ENCODE measurements at places on chromosomes 13 and 19.
A peak's percentile ranks its signal among the peaks of the same experiment; 100 is the strongest.

- no peak for DNase-seq
These were observed 123.8 kb upstream of the PCDH9 start for GRCh38 chr13:67353941-67354340.

DNA sequence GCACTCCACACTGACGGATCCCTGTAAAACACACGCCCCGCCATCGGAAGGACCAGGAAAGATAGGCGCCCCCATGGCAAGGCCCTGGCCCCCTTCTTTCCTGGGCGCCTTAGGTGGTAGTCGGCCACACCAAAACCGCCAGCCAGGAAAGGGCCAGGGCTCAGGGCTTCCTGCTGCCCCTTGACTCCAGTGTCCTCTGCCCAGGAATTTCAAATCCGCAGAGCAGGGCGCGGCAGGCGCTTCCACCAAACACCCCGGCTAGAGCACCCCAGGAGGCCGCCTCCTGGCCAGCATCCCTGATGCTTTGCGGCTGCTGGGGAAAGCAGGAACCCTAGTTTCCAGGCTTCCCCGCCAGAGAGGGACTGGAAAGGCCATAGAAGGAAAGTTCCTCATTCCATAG is 57.5 kb downstream of the ZNF726 start:
- DNase-seq = no peak

GRCh38 chr19:19445288-19445687 is 39.8 kb downstream of the GATAD2A start:
- no peak for DNase-seq

DNA sequence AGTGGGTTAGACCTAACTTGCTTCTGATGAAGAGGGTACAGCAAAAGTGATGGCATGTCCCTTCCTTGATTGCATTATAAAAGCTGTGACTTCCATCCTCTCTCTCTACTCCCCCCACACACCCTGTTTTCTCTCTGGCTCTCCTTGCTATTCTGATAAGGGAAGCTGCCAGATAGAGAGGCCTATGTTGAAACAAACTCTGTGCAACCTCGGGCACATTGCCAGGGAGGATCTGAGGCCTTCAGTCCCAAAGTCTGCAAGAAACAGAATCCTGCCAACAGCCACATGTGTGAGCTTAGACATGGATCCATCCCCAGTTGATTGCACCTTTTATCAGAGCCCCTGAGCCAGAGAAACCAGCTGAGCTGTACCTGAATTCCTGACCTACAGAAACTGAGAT is 44.8 kb upstream of the ARGLU1 start:
- no peak for DNase-seq

GRCh38 chr19:40614622-40615411 is 13.6 kb downstream of the LTBP4 start:
- DNase-seq = peak; percentile 81

DNA sequence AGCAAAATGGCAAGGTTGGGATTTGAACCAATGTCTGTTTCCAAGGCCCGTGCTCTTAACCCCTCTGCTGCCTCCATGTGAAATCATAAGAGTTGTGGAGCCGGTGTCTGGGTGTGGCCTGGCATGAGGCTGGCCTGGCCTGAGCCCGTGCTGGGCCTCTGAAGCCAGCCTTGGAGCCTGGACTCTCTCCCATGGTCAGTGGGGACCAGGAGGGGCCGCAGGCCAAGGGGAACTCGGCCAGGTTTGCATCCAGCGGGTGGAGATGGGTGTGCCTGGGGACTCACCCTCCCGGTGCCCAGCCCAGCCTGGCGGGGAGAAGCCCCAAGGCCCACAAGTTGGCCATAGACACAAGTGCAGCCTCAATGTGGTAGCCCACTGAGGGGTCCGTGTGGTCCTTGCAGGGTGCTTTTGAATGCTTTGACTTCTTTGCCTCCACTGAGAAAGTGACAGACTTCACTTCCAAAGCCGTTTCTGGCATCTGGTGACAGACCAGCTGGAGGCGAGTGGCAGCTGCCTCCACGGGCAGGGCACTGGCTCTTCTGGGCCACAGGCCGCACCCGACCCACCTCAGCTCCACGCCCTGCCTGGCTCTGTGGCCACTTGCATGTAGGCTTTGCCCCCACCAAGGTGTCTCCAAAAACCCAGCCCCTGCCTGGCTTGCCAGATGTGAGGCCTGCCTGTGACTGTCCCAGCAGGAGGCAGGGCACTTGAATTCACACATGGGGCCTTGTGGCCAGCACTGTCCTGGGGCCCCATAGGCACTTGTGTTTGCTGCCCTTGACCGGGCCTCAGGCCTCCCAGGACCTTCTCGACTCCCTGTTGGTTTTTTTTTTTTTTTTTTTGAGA is 26.2 kb upstream of the NCCRP1 start:
- no peak for DNase-seq

DNA sequence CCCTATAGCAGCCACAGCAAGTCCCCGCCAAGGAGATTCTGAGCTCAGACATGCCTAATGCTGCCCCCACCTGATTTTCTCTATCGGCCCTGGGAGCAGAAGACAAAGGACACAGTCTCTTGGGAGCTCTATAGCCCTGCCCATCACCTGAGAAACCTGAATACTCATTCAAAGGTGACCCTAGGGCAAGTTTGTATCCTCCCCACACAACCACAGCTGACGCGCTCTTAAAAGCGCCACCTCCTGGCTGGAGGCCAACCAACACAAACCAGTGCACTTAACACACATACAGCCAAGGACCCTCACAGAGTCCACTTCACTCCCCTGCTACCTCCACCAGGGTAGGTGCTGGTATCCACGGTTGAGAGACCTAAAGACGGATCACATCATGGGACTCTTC is 8.8 kb upstream of the IGFL4 start:
- DNase-seq = no peak

DNA sequence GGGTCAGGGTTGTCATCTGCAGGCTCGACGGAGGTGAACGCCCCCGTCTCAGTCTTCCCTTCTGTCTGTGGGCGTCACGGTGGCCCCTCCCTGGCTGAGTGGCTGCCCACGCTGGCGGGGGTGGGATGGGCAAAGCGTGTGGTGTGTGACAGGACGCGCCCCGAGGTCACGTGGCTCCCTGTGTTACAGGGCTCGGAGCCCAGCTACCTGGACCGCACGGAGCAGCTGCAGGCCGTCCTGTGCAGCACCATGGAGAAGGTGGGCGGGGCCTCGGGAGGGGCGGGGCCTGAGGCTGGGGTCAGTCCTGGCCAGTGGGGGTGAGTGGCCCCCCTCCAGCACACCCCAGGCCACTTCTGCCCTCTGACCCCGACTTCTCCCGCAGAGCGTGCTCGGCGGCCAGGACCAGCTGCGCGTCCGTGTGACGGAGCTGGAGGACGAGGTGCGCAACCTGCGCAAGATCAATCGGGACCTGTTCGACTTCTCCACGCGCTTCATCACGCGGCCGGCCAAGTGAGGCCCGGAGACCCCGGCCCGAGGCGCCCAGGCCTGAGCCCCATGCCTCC is 6.3 kb upstream of the GRIN3B start:
- no peak for DNase-seq

- no peak for DNase-seq
These were observed 4.7 kb downstream of the PPP1R13L start for GRCh38 chr19:45400192-45400591.

DNA sequence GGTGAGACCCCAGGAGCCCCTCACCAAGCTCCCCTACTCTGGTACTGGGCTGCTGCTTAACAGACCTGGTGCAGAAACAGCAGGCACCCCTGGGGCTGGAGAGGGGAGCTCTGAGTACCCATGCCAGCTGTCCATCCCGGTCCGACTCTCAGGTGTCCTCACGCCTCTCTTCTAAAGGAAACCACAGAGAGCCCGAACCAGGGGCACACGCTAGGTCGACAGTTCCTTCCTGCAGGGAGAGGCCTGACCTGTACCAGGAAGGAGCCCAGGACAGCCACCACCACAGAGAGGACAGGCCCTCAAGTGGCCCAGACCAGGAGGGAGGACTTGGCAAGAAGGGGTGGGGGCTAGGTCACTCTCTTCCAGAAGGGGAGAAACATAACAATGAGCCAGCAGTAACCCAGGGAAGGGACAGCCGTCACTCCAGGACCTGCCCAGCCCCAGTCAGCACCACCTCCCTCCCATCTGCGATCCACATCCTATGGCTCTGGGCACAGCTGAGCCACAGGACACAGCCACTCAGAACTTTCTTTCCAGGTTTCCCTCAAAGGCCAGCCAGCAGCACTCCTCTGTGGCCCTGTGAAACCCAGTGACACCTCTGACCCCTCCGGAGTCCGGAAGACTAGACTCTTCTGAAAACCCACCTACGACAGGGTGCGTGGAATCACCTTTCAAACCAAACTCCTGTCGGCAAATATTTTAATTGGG is 13.0 kb upstream of the SLC35E1 start:
- no peak for DNase-seq

DNA sequence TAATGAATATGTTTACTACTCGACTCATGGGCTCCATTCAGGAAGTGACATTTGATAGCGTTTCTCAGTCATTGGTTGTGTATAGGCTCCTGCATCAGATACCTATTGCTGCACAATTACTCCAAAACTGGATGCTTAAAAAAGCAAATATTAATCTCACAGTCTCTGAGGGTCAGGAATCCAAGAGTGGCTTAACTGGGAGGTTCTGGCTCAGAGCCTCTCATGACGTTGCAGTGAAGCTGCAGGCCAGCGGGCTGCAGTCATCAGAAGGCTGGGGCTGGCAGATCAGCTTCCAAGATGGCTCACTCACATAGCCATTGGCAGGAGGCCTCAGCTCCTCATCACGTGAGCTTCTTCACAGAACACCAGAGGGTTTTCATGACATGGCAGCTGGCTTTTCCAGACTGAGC is 525.1 kb upstream of the NBEA start:
- DNase-seq = no peak

GRCh38 chr19:16789238-16789637 is 40.0 kb upstream of the SIN3B start:
- DNase-seq = no peak

- no peak for DNase-seq
These were observed 2117.6 kb downstream of the PCDH9 start for GRCh38 chr13:65112531-65112941.

GRCh38 chr19:3517638-3518037 is 11.5 kb downstream of the FZR1 start:
- no peak for DNase-seq

GRCh38 chr19:55111238-55111831 is 6.1 kb downstream of the PPP1R12C start:
- no peak for DNase-seq

- no peak for DNase-seq
These were observed 171.7 kb upstream of the KLF12 start for GRCh38 chr13:74305876-74306275.

GRCh38 chr19:16417660-16418596 is 53.8 kb downstream of the EPS15L1 start:
- DNase-seq = peak; percentile 32

DNA sequence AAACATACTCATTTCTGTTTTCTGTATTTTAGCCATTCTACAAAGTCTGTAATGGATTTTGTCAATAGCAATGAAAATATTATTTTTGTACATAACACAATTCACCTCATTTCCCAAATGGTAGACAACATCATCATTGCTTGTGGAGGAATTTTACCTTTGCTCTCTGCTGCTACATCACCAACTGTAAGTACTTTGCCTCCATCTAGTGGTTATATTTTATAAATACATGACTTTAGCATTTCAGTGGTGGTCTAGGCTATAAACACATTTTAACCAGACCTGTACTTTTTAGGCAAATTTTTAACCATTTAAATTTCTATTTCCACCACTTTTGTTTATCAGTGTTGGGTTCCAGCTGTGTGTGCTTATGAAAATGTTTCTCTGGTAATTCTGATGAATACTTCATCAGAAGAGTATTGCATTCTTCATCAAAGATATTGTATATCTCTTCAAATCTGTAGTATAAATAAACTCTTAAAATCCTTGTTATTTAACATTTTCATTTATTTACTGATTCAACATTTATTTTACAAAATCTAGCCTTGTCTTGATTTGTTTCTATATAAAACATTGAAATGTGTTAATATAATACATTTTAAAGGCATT is 222.4 kb downstream of the NBEA start:
- peak; percentile 34 for DNase-seq

DNA sequence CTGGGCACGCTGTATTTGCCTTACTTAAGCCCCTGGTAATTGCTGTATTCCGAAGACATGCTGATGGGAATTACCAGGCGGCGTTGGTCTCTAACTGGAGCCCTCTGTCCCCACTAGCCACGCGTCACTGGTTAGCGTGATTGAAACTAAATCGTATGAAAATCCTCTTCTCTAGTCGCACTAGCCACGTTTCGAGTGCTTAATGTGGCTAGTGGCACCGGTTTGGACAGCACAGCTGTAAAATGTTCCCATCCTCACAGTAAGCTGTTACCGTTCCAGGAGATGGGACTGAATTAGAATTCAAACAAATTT is 676 bp downstream of the BRCA2 start:
- no peak for DNase-seq

- no peak for DNase-seq
These were observed 25.1 kb downstream of the VAV1 start for GRCh38 chr19:6797646-6798045.

DNA sequence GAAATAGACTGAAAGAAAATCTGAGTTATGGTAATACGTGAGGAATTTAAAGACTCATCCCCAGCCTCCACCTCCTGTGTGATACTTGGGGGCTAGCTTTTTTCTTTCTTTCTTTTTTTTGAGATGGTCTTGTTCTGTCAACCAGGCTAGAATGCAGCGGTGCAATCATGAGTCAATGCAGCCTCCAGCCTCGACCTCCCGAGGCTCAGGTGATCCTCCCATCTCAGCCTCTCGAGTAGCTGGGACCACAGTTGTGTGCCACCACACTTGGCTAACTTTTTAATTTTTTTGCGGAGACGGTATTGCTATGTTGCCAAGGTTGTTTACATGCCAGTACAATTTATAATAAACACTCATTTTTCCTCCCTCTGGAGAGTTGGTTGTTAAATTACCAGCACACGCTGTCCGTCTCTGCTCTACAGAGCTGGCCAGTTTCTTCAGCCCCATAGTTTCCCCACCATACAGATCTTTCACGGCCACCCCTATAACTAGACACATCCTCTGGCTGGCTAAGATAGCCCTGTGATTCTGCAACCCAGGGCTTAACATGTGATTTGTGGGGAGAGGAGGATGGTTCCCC is 4.8 kb downstream of the TNFSF9 start:
- DNase-seq = no peak

DNA sequence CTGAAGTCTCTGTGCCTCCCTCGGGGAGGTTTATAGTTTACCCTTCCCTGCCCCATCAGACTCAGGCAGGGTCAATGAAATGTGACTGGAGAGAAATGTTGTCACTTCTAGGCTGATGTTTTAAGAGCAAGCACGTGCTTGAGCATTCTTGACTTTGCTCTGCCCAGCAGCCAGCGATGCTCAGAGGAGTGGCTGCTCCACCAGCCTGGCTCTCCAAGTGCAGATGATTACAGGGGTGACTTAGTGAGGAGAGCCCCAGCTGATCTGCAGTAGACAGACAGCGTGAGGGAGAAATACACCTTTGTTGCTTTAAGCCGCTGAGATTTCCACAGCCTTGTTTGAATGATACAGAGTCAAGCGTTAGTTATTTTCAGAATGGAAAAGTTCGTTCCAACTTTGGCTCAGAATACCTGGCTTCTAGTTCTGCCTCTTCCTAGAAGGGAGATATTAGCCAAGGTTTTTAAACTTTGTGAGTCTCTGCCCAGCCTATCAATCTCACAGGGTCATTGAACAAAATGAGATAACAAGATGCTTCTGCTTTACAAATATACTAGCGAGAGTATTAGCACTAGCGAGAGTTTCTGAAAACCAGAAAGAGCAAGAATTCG is 143.6 kb downstream of the OXGR1 start:
- no peak for DNase-seq

All from left kidney (tissue), 8 donors.